ENCODE measurements at places on chromosomes 12 and 14. TPM values are rescaled to one million over a fixed set of nuclear protein-coding genes. Genes with fewer than 3 reads are reported as not detected.

- no peaks in the 10 kb centered on the region for H3K36me3 ChIP-seq
- no peak overlapping the region for H3K27ac ChIP-seq
- peaks cover 8% of the 10 kb centered on the region for H3K4me1 ChIP-seq
- no peak overlapping the region for H3K4me3 ChIP-seq
- peaks cover 34% of the 10 kb centered on the region for H3K27me3 ChIP-seq
- DNase-seq, result no peak
Measured at GRCh38 chr12:49288412-49288853, 6.5 kb upstream of the PRPH start.

- no peaks in the 10 kb centered on the region for H3K4me1 ChIP-seq
- no peaks in the 10 kb centered on the region for H3K27me3 ChIP-seq
- H3K36me3 ChIP-seq, result peaks cover 47% of the 10 kb centered on the region
- no peak for DNase-seq
- H3K27ac ChIP-seq, result no peak overlapping the region
Measured at GRCh38 chr12:98735821-98736220, 90.7 kb downstream of the APAF1 start.

GRCh38 chr12:71746974-71747611, 7.6 kb upstream of the RAB21 start:
- H3K36me3 ChIP-seq, result no peaks in the 10 kb centered on the region
- H3K27ac ChIP-seq, result no peak overlapping the region
- no peaks in the 10 kb centered on the region for H3K4me1 ChIP-seq

DNA sequence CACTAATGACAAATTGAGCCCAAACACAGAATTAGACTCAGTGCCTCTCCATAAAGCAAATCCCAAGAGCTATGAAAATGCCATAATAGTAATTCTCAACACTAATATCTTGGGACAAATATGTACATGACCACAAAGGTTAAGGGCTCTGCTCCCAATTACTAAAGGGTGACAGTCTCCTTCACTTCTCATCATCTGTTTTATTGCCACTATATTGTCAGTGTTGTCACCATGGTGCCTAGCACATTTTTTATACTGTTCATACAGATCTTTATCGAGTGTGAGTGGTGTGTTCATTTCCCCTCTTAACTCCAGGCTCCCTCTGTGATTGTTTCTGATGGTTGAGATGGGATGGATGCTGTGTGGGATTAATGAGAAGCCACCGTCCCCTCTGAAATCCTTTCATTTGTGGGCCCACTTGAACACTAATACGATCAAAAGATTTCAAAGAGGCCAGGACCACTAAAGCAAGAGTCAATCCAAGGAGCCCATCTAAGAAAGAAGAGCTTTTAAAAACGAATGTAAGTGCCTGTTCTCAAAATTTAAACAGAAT, 277.7 kb downstream of the GXYLT1 start:
- no peak overlapping the region for H3K27ac ChIP-seq
- no peaks in the 10 kb centered on the region for H3K27me3 ChIP-seq
- no peak overlapping the region for H3K4me3 ChIP-seq
- no peaks in the 10 kb centered on the region for H3K36me3 ChIP-seq
- no peaks in the 10 kb centered on the region for H3K4me1 ChIP-seq
- DNase-seq, result no peak

DPPA3 gene
- not detected for total RNA-seq

PDE3A gene
- 0.75 TPM for total RNA-seq

GRCh38 chr12:130479401-130480125, 141.9 kb downstream of the PIWIL1 start:
- peaks cover 8% of the 10 kb centered on the region for H3K4me1 ChIP-seq
- no peaks in the 10 kb centered on the region for H3K36me3 ChIP-seq
- H3K27me3 ChIP-seq, result no peaks in the 10 kb centered on the region

LMNTD1 gene
- not detected for total RNA-seq

DNA sequence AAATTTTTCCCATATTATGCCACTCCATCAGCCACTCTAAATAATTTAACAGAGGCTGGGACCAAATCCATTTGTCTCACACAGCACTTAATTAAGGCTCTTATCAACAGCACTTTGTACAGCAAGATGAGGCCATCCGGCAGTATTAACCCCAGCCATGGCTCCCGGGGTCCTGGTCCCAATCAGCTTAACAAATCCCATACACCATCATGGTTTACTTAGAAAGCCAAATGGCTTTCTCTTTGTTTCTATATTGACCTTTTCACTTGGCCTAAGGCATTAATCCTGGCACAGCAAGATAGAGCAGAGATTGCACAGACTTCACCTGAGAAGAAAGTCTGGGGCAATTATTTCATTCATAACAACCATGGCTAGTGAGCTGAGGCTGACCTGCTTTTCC, 38.6 kb downstream of the SPTSSA start:
- H3K4me1 ChIP-seq, result no peaks in the 10 kb centered on the region
- H3K36me3 ChIP-seq, result no peaks in the 10 kb centered on the region
- H3K27ac ChIP-seq, result no peak overlapping the region
- no peak for DNase-seq

GRCh38 chr12:96070670-96071279, 35.4 kb upstream of the LTA4H start:
- no peaks in the 10 kb centered on the region for H3K36me3 ChIP-seq
- no peak overlapping the region for H3K4me3 ChIP-seq
- DNase-seq, result no peak
- H3K4me1 ChIP-seq, result peaks cover 26% of the 10 kb centered on the region
- peak overlapping the region; percentile 68 for H3K27ac ChIP-seq

DNA sequence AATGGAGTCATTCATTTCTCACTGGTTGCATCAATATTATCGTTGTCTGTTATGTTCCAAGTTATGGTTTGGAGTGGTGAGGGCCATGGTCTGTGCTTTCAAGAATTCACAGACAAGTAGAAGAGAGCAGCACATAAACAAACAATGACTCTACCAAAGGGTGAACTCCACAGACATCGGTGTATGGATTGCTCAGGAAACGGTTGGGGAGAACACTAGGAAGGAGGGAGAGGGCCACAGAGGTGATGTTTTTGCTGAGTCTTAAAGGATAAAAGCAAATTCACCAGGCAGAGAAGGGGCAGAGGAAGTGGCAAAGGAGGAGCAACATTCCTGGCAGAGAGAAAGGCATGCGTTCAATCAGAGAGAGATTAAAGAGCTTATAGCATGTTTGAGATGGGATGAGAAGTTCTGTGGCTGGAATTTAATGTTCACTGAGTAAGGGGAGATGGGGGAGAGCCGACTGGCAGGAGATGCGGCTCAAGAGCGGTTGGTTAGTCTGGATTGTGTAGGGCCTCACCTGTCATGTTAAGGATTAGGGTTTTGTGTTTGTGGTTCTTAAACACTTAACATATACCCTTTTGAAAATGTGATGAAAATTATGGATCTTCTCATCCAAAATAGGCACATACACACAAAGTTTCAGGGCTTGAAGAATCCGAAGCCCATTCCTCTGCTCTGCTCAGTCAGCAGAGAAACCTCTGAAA, 42.3 kb upstream of the FRMD6 start:
- no peak overlapping the region for H3K27ac ChIP-seq
- H3K4me1 ChIP-seq, result no peaks in the 10 kb centered on the region
- DNase-seq, result no peak
- peaks cover 8% of the 10 kb centered on the region for H3K36me3 ChIP-seq
- no peak overlapping the region for H3K4me3 ChIP-seq

DNA sequence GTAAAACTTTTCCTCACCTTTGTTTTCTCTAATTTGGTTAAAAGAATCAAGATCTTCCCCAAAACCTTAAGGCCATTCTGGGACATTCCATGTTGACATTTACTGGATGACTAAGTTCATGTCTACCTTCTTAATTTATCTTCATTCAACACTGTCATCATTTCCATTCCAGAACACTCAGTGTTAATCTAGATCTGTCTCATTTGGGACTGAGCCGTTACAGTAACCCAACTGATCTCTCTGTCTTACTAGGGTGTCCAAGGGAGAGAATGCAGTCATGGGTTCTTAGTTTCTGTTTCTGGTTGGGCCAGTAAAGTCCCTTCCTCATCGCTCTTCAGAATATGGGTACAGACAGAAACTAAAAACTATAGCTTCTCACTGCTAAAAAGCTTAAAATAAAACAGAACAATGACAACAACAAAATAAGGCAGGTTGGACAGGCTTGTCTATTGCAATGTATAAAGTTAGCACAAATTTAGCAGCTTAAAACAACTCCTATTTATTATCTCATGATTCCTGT, 144.8 kb downstream of the ASCL1 start:
- H3K4me1 ChIP-seq, result no peaks in the 10 kb centered on the region
- H3K27me3 ChIP-seq, result no peaks in the 10 kb centered on the region
- H3K27ac ChIP-seq, result no peak overlapping the region
- no peaks in the 10 kb centered on the region for H3K36me3 ChIP-seq
